Activated T-cell treated with anti-CD3 and anti-CD28 coated beads, Interleukin-2, amount 50 U/mL, for 24 hours (primary cell): ENCODE measurements at places on chromosomes 2 and 18.

DNA sequence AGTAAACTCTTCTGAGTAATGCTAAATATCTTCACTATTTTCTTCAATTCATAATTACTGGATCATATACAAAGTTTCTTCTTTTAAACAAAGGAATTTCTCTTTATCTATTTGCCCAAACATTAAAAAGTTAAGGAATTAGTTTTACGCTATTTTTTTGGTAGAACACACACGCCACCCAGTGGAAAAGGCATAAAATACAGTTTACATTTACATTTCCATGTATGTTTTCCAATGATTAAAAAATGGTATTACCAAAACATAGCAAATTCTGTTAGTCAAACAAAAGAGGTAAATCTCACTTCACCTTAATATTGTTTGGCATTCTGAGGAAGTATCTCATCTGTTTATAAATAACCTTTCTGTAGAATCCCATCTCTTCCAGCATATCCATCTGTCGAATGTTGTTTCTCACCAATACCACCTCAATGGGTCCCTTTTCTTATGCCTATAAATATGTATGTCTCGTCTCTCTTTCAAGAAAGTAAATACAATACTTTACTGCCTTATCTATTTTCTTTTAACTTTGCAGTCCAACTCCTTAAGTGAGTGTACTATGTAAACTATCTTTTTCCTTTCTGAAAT, 7.2 kb downstream of the BOLL start:
- no peak for DNase-seq

DNA sequence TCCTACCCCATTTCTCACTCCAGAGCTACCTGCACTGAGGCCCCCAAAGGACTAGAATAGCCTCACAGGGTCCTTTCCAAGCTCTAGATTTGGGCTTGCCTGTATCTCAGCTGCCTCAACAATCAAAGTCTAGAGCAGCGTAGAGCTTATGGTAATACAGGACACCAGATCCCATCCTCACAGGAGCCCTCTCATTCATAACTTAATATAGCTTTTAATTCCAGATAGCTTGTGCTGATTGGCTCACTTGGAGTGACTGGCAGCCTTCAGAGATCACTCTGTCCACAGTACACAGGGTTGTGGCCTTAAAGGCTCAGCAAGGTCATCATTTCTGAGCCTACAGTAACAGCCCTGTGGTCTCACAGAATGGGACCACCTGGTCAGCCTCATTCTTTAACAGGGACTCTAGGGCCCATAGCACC, 51.4 kb downstream of the ZFP36L2 start:
- DNase-seq, result no peak

GRCh38 chr2:164722616-164723338, 101.5 kb upstream of the GRB14 start:
- no peak for DNase-seq

GRCh38 chr2:42840760-42841159, 48.4 kb upstream of the HAAO start:
- no peak for DNase-seq
